ENCODE measurements at places on chromosomes 16 and 17.

GRCh38 chr16:24053099-24053946 lies 202.8 kb upstream of the CACNG3 start:
- no peak for DNase-seq

DNA sequence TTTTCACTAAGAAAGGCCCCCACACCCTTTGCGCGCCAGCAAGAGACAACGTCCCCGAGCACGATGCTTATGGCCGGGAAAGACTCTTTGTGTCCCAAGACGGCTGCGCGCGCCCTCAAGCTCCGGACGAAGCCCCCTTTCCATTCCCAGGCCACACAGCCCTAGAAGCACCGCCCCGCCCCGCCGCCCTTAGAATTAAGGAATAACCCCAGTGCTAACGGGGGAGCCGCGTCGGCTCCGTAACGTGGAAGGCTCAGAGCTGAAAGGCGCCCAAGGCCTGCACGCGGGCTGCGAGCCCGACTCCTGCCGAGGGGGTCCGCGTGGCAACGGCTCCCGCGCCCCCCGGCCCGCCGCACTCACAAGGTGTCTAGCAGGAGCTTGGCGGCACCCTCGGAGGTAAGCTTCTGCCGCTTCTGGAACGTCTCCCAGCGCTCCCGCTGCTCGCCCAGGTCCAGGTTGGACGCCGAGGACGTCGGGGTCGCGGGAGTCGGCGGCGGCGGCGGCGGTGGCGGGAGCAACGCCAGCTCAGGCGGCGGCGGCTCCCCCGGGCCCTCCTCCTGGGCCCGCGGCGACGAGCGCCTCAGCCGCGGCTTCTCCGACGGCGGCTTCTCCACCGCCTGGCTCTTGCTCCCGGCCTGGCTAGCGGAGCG lies 477 bp downstream of the CENPV start:
- peak; percentile 34 for DNase-seq

GRCh38 chr16:69724414-69724873 lies 1.9 kb downstream of the NQO1 start:
- no peak for DNase-seq

DNA sequence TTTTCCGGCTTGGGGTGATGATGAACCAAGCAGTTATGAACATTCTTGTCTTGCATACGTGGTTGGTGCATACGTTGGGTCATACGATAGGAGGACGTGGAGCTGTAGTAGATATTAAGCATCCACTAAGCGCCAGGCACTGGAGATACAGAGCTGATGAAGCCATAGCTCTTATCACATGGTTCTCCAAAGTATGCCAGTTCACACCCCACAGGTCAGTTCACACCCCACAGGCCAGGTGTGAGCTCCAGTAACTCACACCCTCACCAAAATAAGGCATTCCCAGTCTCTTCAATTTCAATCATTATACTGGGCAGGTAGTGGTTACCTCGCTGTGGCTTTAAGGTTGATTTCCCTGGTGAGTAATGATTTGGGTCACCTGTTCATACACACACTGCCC lies 335.5 kb downstream of the FOXL1 start:
- DNase-seq = no peak

DNA sequence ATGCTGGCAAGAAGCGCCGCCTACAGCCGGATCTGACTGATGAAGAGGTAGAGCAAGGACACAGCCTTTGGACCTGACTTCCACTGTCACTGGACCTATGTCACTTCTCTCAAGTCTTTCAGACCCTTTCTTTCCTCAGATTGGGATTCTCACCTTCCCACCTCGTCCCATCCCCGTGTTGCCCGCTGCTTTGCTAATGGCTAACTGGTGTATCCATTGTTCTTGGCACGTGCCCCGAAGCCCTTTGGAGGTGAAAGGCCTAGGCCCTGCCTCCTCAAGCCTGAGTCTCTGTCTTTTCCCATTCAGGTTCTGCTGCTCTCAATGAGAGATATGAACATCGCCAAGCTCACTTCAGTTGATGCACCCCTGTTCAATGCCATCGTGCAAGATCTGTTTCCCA lies 53.3 kb upstream of the KDM6B start:
- DNase-seq = no peak

DNA sequence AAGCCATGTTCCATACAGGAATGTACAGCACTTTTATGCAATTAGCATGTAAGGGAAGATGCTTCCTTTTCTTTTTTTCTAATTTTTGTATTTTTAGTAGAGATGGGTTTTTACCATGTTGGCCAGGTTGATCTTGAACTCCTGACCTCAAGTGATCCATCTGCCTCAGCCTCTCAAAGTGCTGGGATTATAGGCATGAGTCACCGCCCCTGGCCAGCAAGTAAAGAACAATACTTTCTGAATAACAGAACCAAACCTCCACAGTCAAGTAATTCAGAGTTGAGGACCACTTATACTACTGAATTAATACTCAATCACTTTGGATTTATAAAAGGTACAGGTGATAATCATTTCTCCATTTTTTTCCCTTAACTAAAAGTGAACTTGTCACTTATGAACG lies 13.0 kb downstream of the C16orf87 start:
- no peak for DNase-seq

DNA sequence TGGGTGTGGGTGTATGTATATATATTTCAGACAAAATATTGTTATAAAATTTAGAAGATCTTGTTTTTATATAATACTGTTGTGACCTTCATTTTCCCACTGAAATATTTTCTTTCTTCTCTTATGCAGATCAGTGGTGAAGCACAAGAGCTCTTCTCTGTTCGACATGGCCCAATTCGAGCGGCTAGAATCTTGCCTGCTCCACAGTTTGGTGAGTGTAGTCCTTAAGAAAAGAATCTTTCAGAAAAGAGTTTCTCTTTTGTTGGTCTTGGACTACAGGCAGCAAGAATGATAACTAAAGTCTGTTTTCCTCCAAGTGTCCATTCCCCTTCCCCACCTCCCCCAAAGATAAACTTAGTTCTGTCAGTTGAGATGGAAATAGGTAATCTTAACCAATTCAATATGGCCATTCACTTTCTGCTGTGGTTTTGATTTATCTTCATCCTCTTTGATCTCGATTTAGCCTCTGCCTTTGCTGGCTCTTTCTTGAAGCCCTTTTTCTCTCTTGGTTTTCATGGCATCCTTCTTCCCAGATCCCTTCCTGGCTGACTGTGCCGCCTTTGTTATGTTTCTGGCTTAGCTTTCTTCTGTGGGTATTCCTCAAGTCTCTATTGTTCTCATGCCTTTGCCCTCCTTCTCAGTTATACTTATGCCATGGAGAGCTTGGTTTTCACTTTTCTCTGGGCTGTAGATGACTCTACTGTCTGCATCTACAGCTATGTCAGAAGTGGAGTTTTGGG lies 69.6 kb downstream of the BCAS3 start:
- DNase-seq = no peak

DNA sequence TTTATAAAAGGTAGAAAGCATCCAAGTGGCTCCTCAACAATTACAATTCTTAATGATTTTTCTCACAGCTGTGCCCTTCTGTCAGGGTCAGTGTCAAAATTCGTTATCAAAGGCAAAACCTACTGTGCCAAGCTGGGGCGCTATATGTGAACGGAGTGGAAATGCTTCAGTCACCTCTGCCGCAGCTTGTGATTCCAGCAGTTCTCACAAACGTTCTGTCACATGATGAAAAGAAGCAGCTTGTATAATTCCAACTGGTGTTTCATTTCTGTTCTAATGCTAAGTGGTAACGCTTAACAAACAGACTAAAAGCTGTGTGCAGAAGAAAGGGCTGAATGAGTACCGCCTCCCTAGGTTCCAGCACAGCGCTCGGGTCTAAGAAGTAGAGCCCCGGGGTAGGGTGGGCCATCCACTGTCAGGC lies 14.2 kb downstream of the PLD6 start:
- DNase-seq = no peak

GRCh38 chr16:24700549-24701392 lies 28.7 kb upstream of the TNRC6A start:
- DNase-seq = no peak

DNA sequence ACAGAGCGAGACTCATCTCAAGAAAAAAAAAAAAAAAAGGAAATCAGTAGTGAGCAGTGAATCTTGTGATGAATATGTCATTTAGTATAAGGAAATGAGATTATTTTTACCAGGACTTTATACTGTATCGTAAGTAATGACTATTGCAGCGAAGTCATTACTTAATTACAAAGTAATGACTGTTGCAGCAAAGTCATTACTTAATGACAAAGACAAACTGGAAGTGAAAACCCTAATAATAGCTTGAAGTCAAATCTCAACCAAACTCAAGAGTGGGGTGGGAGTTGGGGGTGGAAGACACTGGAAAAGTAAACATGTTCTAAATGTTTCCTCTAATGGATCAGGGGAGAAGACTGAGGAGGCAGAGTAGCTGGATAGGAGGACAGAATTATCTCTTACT lies 76.5 kb downstream of the ARHGAP44 start:
- DNase-seq = no peak

DNA sequence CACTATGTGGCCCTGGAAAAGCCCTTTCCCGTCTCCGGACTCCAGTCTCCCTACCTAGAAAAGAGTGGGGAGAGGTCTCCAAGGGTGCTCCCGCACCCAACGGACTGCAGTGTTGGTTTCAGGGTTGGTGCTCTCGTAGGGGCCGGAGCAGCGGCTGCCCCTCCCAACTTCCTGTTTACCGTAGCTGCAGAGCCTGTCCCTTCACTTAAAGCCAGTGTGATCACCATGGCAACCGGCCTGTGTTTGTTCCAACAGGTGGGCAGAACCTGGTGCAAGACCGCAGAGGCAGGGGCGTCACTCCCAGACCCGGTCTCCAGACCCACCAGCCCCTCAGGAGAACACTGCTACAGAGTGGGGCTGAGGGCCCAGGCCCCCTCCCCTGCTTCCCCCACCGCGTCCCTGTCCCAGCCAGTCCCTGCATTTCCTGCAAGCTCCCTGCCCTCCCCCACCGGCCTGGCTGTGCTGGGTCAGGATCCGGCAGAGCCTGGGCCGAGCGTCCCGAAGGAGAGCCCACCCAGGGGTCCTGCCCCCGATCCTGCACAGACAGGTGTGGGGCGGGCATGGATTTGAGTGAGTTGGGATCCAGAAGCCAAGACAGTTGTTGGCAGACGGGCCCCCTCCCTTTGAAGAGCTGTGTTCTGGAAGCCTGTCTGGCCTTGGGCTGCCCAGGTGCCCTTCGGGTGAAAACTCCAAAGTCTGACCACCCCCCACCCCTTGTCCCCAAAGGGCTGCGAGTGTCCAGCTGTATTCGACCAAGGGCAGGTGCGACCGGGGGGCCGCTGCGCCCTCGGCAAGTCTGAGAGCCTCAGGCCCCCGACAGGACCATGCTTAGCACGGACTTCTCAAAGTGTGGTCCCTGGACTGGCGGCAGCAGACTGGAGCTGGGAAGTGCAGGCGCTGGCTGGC lies 1.5 kb upstream of the BAIAP3 start:
- peak; percentile 78 for DNase-seq

DNA sequence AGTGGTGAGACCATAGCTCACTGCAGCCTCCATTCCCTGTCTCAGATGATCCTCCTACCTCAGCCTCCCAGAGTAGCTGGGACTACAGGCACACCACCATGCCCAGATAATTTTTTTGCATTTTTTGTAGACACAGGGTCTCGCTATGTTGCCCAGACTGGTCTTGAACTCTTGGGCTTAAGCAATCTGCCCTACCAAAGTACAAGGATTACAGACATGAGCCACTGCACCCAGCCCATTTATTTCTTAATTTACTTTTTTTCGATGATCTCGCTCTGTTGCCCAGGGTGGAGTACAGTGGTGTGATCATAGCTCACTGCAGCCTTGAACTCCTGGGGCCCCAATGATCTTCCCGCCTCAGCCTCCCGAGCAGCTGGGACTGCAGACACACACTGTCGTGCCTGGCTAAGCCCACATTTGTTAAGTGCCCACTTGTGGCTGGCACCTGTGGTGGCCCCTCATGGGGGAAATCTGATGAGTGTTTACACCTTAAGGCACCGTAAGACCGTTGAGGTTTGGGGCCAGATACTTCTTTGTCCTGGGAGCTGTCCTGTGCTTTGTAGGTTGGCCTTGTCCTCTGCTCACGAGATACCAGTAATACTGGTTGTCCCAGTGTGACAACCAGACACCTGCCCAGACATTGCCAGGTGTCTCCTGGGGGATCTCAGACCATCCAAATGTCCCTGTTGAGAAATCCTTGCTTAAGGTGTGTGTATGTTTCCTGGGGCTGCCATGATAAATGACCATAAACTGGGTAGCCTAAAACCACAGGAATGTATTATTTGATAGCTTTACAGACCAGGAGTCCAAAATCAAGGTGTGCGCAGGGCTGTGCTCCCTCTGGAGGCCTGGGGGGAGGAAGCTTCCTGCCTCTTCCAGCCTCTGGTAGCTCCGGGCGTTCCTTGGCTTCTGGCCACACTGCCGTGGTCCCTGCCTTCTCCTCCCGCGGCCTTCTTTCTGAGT lies 141.4 kb upstream of the GSE1 start:
- DNase-seq = no peak

- no peak for DNase-seq
These were observed 150.8 kb upstream of the IRX3 start for GRCh38 chr16:54437401-54437800.

DNA sequence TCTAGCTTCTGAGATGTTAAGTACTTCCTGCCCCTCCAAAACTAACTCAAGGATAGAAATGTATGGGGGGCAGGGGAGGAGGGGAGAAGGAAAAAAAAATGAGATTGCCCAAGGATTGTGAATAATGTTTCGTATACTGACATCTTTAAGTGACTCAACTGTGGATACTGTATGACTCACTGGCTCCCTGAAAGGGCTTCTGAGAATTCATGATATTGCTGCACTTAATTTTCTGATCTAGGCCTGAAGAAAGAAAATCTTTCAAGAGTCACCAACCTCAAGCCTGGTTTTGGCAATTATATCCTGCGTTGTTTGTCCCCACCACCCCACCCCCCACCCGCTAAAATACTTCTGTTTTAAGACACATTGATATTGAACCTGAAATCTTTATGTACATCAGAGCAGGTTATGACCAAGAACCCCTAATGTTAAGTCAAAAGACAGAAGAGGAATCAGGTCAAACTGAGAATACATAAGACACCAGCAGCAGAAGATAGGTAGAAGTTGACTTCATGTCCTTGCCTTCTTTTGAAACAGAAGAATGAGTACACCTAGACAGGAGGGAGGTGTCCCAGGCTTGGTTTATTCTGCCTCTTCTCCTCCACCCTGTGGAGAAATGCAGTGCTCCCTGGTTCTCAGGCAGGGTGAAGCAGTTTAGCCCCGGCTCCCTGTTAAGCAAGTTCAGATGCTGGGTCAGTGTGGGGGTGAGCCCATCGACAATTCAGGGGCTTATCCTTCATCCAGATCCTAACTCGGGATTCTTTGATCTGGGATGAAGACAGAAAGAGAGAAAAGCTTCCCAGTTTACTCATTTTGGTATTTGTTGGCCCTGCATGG lies 3.3 kb upstream of the FBXL20 start:
- no peak for DNase-seq

- no peak for DNase-seq
These were observed 4.1 kb downstream of the CCL2 start for GRCh38 chr17:34259146-34259545.

GRCh38 chr17:75602644-75603043 lies 15.0 kb downstream of the MYO15B start:
- no peak for DNase-seq

GRCh38 chr17:1896243-1897104 lies 66.7 kb downstream of the RPA1 start:
- DNase-seq = no peak

DNA sequence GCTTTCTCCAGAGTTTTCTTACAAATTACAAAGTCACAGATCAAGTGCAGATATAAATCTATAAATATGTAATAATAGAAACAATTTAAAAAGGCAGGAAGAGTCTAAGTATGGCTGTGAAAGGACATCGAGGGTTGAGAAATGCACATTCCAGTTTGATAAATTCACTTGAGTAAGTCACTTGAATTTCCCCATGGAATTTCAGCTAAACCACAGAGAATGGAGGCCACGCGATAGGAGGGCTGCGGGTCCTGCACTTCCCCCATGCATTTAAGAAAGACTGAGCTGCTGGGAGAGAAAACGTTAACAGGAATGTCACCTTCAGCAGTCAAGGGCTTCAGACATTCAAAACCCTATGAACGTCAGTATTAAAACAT lies 6.1 kb upstream of the MXRA7 start:
- DNase-seq = no peak
